HEK293T (cell line): ENCODE measurements at places on chromosomes 1 and 21.

GRCh38 chr21:33544451-33545195, 1.8 kb downstream of the SON start:
- no peak for DNase-seq

DNA sequence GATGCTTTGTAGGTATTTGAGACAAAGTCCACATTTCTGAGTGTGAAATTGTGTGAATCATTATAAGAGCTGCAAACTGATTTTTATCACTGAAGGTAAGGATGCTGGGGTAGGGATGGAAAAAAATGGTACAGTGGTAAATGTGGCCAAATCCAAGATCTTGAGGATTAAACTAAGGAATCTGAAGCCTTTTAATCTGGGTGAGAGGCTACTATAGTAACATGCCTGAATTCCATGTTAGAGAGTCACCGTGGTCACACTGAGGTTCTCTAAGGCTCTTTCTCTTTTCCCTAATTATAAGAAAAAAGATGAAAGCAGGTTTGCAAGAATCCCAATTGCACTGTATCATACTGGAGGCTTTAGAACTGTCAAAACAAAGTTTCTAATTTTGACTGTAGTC, 17.6 kb downstream of the PTGER3 start:
- no peak for DNase-seq

DNA sequence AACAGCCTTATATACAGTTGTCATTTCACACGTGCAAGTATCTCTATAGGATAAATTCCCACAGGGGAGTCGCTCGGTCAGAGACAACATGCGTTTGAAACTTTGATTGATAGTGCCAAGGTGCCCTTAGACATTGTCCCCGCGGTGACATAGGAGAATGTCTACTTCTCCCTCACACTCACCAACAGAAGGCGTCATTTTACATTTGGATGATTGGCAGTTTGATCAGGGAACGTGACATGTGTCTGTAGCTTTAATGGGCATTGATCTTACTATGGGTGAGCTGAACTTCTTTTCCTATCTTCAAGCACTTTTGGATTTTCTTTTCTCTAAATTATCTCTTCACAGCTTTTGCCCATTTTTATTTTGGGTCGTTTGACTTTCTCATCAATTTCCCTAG, 42.6 kb upstream of the PAX7 start:
- DNase-seq, result no peak

GRCh38 chr1:18062185-18062584, 45.4 kb upstream of the IGSF21 start:
- DNase-seq, result no peak

GRCh38 chr21:32826329-32827167, 55.0 kb upstream of the PAXBP1 start:
- DNase-seq, result peak; percentile 66

- no peak for DNase-seq
Measured at GRCh38 chr1:27960762-27961645, 1.2 kb downstream of the XKR8 start.
